ENCODE measurements at places on chromosomes 13 and 19.

GRCh38 chr13:109145631-109146030, 516.2 kb downstream of the MYO16 start:
- no peak for DNase-seq

GRCh38 chr13:43304945-43305344, 281.6 kb downstream of the DNAJC15 start:
- no peak for DNase-seq

DNA sequence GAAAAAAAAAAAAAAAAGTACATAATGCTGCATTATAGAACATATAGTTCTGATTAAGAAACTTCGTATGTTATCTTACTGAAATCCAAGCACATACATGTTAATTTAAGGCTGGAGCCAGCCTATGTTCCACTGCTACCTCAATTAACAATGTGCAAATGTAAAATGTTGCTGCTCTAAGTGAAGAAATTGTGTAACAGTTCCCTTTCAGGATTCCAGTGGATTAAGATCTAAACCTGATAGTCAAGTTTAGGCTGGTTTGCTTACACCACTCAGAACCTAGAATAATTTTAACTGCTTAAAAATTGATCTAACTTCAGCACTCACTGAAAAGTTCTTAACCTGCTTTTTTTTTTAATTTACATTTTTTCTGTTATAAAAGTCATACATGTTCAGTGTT, 4.2 kb downstream of the VPS36 start:
- no peak for DNase-seq

GRCh38 chr19:33902395-33902794, 105.7 kb downstream of the KCTD15 start:
- DNase-seq, result no peak

- peak; percentile 87 for DNase-seq
These were observed 8.4 kb downstream of the F2RL3 start for GRCh38 chr19:16897029-16897855.

- no peak for DNase-seq
These were observed 1648.9 kb upstream of the SLC10A2 start for GRCh38 chr13:104715111-104715510.

DNA sequence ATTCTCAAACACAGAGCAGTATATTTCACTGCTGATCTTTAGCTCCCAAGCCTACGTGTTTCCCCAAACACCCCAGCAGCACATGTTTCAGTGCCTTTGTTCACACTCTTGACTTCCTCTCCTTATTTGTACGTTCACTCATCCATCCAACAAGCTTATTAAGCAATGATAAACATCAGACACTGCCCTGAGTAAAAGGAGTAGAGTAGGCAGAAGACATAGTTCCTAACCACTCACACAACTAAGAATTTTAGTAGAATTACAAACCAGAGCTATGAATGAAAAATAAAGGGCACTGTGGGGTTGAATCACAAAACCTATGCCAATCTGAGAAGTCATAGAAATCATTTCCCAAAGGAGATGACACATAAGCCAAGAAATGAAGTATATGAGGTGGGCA, 213.5 kb downstream of the DIAPH3 start:
- no peak for DNase-seq

DNA sequence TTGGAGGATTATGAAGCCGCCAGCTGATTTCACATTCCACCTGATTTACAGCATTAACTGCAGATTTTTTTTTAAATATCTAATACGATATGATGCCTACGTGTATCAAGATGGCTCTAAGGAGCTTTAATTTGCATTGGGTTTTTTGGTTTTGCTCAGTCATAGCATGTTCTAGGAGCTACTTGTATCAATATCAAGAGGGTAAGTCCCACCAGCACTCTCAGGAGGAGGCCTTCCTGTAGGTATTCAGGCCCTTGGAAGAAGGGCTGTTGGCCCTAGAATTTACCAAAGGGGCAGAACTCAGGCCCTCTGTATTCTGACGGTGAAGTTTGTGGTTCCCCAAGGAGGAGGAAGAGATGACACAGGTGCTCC, 97.2 kb upstream of the IPO5 start:
- DNase-seq, result no peak

DNA sequence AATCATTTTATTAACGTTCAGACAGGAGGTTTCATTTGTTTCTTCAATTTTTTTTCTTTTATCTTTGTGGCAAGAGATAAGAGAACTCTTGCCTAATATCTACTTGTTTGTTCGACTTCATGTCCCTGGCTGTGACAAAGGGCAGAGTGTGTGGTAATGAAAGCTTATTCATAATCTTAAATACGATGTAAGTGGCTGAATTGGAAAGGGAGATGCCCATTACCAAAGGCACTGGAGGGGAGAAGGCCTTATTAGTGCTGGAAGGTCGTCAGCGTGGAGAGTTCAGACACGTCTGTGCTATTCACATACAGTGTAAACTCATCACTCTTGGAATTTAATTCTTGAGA, 54.0 kb downstream of the RFC3 start:
- DNase-seq, result no peak

DNA sequence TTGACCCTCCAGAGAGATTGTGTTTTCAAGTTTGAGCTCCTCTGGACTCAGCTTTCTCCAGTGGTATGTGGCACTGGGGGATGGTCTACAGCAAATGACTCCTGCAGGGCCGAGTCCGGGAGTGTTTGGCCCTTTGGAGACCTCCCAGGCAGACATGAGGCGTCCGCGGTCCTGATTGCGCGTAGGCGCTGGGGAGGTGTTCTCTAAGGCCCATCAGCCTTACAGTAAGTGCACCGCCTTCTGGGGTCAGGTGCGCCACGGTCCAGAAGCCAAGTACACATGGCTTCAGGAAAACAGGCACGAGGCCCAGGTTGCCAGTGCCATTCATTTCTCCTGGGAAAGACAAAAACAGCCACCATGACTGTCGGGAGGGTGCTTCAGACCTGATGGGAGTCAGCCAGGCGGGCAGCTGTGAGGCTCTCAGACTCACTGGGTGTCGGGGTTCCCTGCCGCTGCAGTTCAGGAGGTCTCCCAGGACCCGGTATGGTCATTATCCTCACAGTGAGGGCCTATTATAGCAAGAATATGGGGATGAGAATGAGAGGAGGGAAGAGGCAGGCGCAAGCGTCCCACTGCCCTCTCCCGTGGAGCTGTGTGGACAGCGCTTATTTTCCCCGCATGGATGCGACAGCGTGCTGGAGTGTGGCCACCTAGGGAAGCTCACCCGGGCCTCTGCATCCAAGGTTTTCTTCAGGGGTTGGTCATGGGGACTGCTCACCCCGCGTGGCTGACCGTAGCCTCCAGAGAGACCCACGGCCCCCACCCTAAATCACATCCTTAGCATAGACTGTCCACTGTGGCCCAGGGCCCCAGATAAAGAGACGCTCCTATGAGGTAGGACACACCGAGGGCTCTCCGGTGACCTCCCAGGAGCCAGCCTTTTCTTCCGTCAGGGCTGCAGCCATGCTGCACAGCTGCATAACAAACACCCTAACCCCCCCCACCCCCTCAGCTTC, 21.8 kb downstream of the CCDC8 start:
- DNase-seq, result no peak

DNA sequence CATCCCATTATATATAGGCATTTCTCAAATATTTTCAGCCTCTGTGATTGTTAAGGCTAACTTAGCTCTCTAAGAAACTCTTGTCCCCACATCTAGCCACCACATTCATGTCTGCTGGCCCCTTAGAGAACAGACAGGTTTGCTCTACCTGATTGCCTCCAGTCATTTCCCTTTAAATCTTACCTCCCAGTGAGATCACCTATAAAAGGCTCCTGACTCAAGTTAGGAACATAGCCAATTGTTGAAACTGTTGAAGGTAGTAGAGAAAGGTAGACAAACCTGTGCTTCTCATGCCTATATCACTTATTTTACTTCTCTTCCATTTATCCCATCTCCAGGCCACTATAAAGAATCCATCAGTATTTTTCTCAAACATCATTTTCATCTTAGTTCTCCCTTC, 771.4 kb downstream of the DIAPH3 start:
- no peak for DNase-seq

DNA sequence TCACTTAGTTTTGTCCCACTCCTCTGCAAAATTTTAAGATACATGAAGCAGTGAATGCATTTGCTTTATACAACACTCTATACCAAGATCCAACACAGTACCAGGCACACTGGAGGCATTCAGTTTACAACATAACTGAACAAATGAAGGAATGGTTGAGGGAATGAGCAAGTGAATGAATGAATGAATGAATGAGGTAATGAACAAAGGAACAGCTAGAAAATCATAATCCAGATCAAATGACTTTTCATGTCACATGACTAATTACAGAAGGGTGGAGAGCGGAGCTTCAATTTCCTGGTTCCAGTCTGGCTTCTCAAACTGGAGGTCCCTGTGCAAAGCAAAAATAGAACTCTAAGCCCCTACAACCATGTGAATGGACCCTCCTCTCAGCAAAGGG, 16.7 kb downstream of the TBC1D4 start:
- DNase-seq, result no peak

- no peak for DNase-seq
These were observed 367.9 kb downstream of the SLC7A1 start for GRCh38 chr13:29227576-29227975.

- no peak for DNase-seq
These were observed 55.7 kb upstream of the PTPRS start for GRCh38 chr19:5396096-5396939.

DNA sequence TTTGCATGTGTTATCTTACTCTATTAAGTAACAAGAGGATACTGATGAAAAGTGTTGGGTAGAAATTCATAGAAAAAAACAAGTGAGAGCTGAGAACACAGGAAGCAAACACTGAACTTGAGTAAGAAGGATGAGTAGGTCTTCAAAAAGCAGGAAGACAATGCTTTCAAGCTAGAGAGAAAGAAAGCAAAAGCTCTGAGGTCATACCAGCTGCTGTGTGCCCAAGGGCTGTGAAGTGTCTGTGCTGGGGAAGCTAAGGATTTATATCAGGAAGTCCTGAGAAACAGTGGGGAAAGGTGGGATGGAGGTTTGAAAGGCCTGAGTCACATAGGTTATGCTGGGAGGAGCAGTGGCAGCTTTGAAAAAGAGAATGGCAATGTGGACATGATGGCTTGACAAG, 145.5 kb upstream of the MAB21L1 start:
- no peak for DNase-seq

GRCh38 chr13:84645196-84646012, 763.1 kb upstream of the SLITRK1 start:
- DNase-seq, result no peak

Measured in brain pericyte (primary cell).